HEK293T (cell line): ENCODE measurements at places on chromosomes 12 and 14.

DNA sequence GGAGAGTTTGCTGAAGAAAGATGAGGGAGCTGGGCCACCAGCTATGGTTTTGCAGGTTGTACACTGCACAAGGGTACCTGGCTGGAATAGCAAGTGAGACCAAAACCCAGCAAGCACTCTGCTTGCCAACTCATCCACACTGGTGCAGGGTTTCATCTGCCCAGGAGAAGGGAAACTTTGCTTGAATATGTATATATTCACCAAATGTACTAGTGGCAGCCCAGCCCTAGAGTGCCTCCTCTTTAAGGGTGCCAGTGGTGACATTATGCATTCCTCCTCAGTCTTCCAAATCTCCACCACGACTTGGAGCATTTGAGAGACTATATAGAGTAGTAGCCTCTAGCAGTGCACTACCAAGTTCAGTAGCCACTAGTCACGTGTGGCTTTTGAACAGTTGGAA, 136.8 kb downstream of the LLPH start:
- DNase-seq, result no peak

GRCh38 chr12:42336286-42336685, 10.3 kb downstream of the PPHLN1 start:
- no peak for DNase-seq

DNA sequence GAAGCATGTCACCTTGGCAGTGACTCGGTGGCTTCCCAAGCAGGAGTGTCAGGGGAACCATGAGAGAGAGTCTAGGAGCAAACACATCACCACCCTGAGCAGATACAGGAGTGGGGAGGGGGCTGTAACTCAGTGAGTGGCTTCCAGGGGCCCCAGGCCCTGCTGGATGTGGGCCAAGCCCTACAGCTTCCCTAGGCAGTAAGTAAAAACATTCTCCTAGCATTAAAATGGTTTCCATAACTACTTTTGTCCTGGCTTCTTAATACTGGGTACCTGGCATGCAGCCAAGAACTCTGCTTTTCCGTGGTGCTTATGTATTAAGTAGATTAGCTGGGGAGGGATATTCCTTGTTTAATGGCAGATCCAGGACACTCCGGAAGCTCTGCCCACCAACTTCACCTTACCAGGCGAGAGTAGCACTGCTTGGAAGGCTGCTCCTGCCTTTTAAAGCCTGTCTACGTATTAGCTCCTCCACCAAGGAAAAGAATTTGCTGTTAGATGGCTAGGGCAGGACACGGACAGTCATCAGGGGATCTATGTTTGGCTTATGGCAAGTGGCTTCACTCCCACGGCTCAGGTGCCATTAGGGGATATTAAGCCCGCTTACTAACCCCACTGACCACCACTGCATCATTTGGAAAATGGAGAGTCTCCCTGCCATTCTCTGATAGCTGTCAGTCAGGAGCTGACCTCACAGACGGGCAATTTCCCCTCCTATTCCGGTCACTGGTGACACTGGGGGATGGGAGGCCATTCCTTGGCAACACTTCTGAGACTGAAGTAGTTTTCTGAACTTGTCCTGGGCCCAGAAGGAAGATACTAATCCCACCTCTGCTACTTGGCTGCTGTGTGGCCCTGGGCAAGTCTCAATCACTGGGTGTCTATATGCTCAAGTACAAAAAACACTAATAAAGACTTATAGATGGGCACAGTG, 22.8 kb downstream of the OTUB2 start:
- no peak for DNase-seq

DNA sequence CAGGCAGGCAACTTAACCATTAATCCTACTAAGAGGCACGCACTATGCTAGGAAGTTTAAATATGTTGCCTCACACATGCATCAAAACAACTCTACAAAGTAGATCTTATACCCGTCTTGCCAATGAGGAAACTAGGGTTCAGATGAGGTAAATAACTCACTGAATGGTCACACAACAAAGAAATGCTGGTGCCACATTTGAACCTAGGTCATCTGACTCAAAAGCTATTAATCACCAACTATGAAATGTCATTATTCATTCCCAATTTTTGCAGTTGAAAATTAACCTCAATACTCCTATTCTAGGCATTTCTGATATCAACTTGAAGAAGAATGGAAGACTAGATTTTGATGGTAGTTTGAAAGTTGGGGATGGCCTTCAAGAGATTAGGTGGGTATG, 2.8 kb upstream of the PYROXD1 start:
- DNase-seq, result no peak

GRCh38 chr14:50954811-50955372, 10.6 kb upstream of the PYGL start:
- peak; percentile 30 for DNase-seq

- no peak for DNase-seq
Observed at GRCh38 chr12:26399381-26399780, 204.0 kb downstream of the SSPN start.

GRCh38 chr14:105412771-105413543, 6.7 kb upstream of the MTA1 start:
- no peak for DNase-seq

GRCh38 chr14:22375321-22375930, 213.6 kb downstream of the DAD1 start:
- peak; percentile 33 for DNase-seq

DNA sequence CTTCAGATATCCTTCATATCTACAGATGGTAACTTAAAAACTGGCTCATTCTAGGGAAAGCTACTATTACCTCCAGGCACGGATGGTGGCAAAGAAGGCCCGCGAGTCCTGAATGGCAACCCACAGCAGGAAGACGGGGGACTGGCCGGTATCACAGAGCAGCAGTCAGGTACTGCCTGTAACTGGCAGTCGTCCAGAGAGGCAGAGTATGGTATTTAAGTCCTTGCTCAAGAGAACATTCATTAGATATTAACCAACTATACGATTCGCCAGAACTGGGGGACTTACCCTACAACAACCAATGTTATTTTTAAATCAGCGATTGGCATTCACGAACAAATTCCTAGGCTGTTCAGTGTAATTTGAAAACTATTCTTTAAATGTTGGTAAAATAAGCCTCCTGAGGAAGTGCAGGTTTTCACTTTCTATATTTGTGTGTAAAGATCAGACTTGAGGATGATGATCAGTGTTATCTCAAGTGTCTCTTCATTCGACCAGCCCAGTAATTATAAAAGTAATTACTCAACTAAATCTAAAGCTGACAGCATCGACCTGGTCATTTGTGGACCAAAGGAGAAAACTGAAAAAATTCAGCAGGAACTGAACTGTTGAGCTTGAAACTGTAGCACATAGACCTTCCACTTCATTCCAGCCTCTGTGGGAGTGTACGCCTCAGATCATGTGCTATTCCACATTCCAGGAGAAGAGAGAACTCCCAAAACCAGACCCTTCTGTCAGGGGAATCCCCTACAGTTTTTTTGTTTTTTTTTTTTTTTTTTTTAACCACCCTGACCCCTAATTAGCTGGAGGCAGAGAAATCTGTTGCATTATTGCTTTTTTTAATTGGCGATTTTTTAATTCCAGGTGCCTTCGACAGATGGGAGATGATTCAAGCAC, 75.6 kb downstream of the ESR2 start:
- no peak for DNase-seq

GRCh38 chr14:64684091-64684490, 20.1 kb upstream of the PLEKHG3 start:
- no peak for DNase-seq

- DNase-seq, result no peak
Observed at GRCh38 chr12:122665759-122666158, 37.4 kb downstream of the HCAR2 start.

DNA sequence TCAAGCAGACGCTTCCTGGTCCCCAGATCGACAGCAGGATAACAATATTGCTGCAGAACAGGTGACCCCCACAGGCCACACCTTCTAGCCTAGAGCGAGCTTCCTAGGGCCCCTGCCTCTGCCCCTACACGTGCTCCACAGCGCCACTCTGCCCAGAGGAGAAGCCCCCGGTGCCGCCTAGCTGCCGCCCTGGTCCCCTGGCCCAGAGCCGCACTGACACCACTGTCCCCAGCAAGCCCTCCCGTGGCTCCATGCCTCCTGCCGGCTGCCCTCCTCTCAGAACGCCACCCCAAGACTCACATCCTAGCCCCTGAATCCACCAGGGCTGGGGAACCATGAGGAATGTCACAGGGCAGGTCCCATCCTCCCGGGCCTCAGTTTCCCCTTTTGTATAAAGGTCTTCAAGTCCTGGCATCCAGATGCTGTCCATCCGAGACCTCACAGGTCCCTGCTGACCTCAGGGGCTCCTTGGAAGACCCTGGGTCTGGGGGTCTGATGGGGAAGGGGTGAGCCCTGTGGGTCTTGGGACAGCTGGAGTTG, 31.0 kb downstream of the JAG2 start:
- no peak for DNase-seq

DNA sequence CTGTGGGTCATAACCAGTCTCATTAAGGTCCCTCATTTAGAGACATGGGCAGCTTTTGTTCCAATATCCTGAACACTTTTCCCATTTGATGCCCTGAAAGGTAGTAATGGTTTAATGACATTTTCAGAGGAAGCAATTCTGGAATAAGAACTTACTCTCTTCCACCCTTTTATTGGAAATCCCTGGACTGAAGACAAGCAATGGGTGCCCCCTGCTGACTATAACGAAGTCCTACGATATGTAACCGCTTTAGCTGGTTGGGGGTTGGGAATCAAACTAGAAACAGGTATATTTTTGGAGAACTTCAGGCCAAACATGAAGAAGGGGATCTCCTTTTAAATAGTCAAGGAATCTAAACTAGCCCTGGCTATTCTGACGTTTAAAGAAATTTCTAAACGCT, 20.5 kb downstream of the SARNP start:
- DNase-seq, result peak; percentile 55

DNA sequence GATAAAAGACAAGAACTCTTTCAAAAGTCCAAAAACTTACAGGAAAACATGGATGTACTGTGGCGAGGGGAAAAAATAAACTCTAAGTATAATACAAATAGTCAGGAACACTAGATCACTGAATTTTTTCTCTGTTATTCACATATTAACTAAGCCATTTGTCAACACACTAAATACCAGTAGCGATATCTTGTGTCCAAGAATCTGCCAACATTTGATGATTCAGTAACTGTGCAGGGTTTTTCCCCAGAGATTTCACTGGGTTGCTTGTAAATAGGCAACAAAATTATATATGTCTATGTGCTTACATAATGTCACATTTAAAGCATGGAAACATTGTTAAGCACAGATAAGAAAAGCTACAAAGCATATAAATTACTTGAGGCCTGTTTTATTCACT, 205.9 kb downstream of the KIF21A start:
- no peak for DNase-seq

DNA sequence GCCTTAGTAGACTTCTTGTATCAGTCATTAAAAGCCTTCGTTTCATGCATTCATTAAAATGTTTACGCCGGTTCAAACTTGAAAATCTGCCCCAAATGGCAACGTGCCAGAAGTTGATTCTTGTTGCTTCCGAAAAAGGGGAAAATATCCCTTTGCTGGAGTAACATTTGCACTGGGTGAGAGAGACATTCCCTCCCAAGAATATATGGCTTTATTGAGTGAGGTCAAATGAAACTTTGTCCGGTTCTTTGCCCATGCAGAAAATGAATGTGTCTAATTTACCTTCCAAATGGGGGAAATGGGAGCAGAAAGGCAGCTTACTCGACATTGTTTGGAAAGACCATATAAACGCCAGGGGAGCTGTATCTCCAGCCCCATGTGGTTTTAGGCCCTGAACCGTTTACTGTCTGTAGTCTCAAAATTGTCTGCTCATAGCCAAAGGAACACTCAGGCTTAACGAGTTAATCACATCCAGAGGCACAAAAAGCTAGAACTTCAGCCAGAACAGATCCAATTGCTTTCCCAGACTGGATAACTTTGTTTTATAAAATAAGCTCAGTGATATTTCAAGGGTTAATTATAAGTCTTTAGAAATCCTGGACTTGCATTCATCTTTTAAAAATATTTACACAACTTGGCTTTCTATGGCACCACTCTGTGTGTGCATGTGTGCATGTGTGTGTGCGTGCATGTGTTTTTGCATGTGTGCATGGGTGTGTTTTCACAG, 2.9 kb upstream of the EMP1 start:
- DNase-seq, result no peak

GRCh38 chr12:88553941-88554658, 26.2 kb downstream of the KITLG start:
- peak; percentile 29 for DNase-seq
